WTC11 (cell line): ENCODE measurements at places on chromosomes 13 and 19. TPM values are rescaled to one million over a fixed set of nuclear protein-coding genes. Genes with fewer than 3 reads are reported as not detected.

CEACAM3 gene
- total RNA-seq, result not detected in 3 replicates

ANKRD24 gene
- total RNA-seq, result 11.3 to 15.0 TPM (median 14.8 TPM) in 3 replicates

DNA sequence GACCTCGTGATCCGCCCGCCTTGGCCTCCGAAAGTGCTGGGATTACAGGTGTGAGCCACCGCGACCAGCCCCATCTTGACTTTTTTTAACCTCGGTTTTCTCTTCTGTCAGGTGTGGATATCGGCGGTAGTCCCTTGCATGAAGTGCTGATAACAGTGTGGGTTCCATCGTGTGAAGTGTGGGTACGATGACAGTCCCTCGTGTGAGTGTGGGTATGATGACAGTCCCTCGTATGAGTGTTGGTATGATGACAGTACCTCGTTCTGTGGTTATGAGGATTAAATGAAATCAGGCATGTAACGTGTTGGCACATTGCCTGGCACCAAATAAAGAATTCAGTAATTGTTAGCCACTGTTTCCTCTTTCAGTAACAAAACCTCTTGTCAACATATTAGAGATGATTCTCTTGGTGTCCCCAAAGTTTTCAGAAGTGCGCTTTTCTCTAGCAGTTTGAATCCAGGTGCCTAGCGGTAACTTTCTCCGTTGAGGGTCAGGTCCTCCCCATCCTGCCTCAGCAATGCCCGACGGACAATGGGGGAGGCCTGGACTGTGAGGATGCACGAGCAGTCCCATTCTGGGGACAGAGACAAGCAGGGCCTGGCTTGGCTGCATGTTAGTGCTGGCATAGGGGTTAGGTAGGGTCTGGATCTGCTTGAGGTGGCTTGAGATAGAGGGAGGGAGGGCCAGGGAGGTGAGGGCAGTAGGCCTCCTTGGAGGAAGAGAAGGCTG lies 15.3 kb downstream of the GATAD2A start:
- no peak for DNase-seq

- no peak for DNase-seq
These were observed 158.7 kb downstream of the TM9SF2 start for GRCh38 chr13:99659866-99660554.

PRSS57 gene
- total RNA-seq, result not detected in 3 replicates

DNA sequence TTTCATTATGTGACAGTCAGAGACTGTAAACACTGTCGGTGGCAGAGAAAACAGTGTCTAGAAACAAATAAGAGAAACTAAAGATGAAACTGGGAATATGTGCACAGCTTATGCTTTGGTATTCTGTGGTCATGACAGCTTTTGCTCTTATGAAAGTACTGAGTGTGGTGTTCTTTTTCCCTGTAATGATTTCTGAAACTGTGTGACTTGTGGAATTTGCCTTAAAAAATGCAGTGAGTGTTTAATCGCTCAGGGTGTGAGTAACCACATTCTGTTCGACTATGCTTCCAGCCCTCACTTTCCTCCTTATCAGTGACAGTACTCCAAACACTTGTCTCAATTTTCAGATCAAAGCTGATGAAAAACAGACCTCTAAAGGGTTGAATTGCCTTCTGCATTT lies 66.9 kb upstream of the DIAPH3 start:
- DNase-seq, result no peak

- no peak for DNase-seq
These were observed 50.7 kb downstream of the ZNF723 start for GRCh38 chr19:22882797-22883196.

LRRC25 gene
- 0.07 to 0.31 TPM (median 0.18 TPM) in 3 replicates for total RNA-seq

DNA sequence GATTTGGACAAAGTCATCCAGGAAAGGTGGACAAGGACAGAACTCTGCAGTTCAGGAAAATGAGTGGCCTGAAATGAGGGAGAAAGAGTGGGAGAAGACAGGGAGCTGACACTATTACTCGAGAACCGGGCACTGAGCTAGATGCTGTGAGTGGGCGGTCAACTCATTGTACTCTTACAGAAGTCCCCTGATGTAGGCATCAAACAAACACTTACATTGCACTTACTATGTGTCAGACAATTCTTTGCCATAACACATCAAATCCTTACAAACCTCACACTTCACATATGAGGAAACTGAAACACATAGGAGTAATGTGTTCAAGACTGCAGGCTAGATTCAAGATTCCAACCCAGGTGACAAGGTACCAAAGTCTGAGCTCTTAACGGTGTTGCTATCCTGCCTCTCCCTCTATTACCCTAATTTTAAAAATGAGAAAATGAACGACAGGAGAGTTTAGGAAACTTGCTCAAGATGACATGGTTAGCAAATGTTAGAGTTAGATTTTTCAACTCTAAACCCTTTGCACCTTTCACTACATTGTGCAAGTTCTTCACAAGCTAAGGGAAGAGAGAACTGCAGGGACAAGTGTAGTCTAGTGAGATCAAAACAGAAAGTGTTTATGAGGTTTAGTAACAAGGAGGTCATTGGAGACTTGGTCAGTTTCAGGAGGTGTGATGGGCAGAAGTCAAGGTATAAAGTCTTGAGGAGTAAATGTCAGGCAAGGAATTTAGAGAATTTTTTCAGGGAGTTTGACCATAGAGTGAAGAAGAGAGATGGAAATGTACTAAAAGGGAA lies 4.9 kb upstream of the MEDAG start:
- DNase-seq, result no peak

DNA sequence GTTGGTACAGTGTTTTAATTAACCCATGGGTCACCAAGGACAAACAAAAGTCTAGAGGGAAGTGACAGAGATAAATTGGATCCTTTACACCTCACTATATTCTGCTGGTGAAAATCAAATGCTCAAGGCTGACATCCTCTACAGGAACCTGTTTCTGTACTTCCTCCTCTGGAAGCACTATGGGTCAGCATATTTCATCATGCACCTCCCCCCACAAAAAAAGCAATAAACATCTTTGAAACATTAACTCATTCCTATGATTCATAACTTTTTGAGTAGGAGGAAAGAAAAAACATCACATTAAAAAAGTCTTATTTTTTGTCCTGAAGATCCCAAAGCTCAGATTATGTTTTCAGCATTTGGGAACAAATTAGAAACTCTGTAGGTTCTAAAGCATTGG lies 588.3 kb upstream of the SGCG start:
- DNase-seq, result no peak

DNA sequence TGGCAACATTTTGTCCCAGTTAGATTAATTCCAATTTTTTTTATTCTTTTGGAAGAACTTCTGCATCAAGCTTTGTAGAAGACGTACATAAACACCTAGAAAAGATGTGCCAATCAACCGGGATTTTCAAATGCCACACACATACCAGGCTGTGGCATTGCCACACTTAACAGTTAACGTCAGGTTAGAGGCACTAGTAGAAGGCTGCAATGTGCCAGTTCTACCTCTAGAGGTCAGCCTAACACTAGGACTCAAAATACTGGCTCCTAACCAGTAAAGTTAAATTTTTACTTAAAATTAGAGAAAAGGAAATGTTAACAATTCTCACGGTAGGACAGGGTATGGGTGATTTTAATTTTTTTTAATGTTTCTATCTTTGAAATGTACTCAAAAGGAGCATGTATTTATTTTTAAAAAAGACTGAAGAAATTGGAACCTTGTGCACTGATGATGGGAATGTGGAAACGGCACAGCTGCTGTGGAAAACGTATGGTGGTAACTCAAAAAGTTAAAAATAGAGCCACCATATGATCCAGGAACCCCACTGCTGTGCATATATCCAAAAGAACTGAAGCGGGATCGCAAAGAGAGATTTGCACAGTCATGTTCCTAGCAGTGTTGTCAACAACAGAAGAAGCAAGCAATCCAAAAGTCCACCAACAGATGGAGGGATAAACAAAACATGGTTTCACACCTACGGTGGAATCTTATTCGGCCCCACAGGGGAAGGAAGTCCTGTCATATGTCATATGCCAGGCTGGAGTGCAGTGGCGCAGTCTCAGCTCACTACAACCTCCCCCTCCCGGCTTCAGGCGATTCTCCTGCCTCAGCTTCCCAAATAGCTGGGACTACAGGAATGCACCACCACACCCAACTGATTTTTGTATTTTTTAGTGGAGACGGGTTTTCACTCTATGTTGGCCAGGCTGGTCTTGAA lies 30.3 kb downstream of the CRYL1 start:
- peak; percentile 67 for DNase-seq

GRCh38 chr19:3365836-3366752 lies at the start of gene NFIC:
Gene NFIC (plus strand): TSS chr19:3366583. CDS start chr19:3366637, 54 bp downstream.
- DNase-seq, result no peak

DNA sequence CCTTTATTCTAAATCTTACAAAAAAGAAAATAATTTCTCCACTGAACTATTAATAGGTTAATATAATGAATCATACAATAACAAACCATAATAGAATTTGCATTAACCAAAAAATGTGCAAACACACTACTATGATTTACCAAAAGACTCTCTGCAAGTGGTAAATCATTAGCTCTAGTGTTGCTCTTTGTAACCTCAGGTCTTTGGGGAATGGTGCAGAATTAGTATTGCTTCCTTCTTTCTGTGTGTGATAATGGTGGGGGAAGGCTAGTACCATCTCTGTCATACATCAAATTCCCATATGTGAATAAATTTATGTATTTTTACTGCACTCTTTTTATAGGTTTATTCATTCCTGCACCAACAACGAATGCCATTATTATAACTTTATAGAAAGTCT lies 105.1 kb downstream of the COG6 start:
- DNase-seq, result no peak

GRCh38 chr13:34939771-34940170 lies 2.3 kb upstream of the NBEA start:
- DNase-seq, result no peak

GRCh38 chr13:37202264-37202663 lies 96.8 kb upstream of the CSNK1A1L start:
- DNase-seq, result no peak

- DNase-seq, result peak; percentile 44
These were observed 1.7 kb downstream of the FCGRT start for GRCh38 chr19:49514151-49514550.

- DNase-seq, result no peak
These were observed 40.6 kb downstream of the PHF11 start for GRCh38 chr13:49536144-49536873.

CGB1 gene
- total RNA-seq, result 0.87 TPM in 1 of 3 replicates, not detected in the others

- no peak for DNase-seq
These were observed 7.4 kb upstream of the MAP1S start for GRCh38 chr19:17711851-17712250.

GRCh38 chr13:95743192-95743591 lies 66.3 kb downstream of the DNAJC3 start:
- no peak for DNase-seq
